ENCODE measurements at places on chromosomes 2 and 18.

DNA sequence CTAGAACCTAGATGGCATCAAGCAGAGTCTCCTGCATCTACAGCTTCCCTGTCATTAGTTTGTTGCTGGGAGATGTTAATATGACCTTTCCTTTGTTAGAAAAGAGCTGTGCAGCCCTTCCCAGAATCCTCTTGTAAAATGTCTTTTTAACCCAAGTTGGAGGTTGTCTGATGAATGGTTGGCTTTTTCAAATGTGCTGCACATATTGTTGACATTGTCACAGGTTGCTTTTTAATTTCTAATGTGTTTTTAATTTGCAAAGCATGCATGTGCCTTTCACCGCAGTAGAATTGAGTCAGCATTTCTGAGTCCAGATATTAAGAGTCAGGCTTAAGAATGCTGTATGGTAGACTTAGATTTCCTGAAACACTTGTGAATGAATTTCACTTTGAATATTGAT is 120.8 kb downstream of the GREB1L start:
- no peak for DNase-seq
- no peak overlapping the region for H3K27ac ChIP-seq
- no peaks in the 10 kb centered on the region for H3K4me1 ChIP-seq
- H3K27me3 ChIP-seq, result no peaks in the 10 kb centered on the region

- no peak for DNase-seq
- no peak overlapping the region for H3K27ac ChIP-seq
- no peak overlapping the region for H3K4me3 ChIP-seq
- H3K4me1 ChIP-seq, result no peaks in the 10 kb centered on the region
Observed at GRCh38 chr2:229443546-229444268, 172.6 kb upstream of the PID1 start.

GRCh38 chr2:222754324-222754930 is 83.0 kb downstream of the MOGAT1 start:
- H3K27ac ChIP-seq, result no peak overlapping the region
- peaks cover 2% of the 10 kb centered on the region for H3K4me1 ChIP-seq
- H3K27me3 ChIP-seq, result no peaks in the 10 kb centered on the region
- no peaks in the 10 kb centered on the region for H3K36me3 ChIP-seq

DNA sequence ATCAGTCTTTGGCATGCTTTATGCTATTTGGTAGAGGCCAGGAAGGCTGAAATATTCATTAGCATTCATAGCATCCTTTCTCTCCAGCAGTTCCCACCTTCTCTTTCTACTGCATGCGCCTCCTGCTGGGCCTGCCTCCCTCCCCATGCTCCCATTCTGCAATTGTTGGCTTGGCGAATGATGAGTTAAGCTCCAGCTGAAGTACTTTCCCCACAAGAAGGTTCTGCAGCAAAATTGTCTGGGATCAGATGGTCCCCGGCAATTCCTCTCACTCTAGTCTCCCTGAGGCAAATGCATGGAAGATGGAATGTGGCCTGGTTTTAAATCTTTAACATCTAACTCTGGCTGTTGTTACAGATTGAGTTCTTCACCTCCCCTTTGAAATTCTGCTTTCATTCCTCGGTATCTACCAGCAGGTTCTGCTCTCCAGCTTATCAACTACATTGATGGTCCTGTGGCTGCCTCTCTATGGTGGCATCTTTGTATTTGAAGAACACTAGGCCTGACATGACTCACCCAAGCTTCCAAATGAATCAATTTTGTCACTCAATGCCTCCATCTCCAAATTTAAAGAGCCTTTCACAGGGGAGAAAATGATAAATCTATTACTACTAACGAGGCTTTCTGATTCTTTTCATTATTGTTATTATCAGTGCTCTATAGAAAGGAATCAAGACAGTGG is 55.9 kb downstream of the KCTD18 start:
- no peak overlapping the region for H3K27ac ChIP-seq
- DNase-seq, result peak; percentile 64
- H3K4me1 ChIP-seq, result peaks cover 10% of the 10 kb centered on the region
- no peaks in the 10 kb centered on the region for H3K27me3 ChIP-seq
- no peak overlapping the region for H3K4me3 ChIP-seq
- peaks cover 8% of the 10 kb centered on the region for H3K36me3 ChIP-seq

DNA sequence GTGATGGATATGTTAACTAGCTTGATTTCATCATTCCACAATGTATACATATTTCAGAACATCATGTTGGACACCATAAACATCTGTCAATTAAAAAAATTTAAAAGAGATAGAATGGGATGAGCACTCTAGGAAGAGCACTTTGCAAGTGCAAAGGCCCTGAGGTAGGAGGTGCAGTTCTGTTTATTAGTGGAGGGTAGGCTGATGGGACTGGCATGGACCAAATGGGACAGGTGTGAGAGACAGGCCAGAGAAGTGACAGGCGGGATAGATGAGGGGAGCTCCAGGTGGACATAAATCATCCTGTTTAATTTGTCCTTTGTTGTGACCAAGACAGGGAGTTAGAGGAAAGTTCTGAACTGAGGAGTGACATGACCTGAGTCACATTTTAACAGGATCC is 477.9 kb downstream of the TSN start:
- no peaks in the 10 kb centered on the region for H3K4me1 ChIP-seq
- H3K27ac ChIP-seq, result no peak overlapping the region

- no peaks in the 10 kb centered on the region for H3K4me1 ChIP-seq
- H3K27ac ChIP-seq, result no peak overlapping the region
- no peaks in the 10 kb centered on the region for H3K36me3 ChIP-seq
- peak; percentile 11 for DNase-seq
Observed at GRCh38 chr2:41187376-41188122, 735.7 kb upstream of the SLC8A1 start.

- H3K4me3 ChIP-seq, result no peak overlapping the region
- no peaks in the 10 kb centered on the region for H3K36me3 ChIP-seq
- no peaks in the 10 kb centered on the region for H3K27me3 ChIP-seq
Observed at GRCh38 chr18:39761273-39761672, 2193.8 kb upstream of the PIK3C3 start.

DNA sequence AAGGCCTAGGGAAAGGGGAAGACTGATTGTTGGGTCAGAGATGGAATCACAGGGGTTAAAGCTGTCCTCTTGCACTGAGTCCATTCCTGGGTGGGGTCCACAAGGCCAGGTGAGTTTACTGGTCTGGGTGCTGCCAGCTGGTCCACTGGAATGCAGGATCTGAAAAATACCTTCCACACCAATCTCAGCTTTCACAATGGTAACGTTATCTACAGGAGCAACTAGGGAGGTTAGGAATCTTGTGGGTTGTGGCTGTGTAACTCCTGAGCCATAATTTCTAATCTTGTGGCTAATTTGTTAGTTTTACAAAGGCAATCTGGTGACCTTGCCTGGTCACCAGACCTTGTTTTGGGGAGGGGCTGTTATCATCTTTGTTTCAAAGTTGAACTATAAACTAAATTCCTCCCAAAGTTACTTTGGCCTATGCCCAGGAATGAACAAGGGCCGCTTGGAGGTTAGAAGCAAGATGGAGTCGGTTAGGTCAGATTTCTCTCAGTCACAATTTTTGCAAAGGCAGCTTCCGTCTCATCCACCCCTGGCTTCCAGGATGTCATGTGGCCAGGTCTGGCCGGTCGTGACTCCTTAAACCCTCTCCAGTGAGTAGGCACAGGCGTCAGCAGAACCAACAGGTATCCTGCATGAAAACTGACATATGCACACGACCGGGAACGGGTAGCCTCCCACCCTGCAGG is 123.3 kb upstream of the SH3BP4 start:
- DNase-seq, result no peak
- no peaks in the 10 kb centered on the region for H3K36me3 ChIP-seq
- H3K27ac ChIP-seq, result no peak overlapping the region
- H3K4me3 ChIP-seq, result no peak overlapping the region
- no peaks in the 10 kb centered on the region for H3K4me1 ChIP-seq

DNA sequence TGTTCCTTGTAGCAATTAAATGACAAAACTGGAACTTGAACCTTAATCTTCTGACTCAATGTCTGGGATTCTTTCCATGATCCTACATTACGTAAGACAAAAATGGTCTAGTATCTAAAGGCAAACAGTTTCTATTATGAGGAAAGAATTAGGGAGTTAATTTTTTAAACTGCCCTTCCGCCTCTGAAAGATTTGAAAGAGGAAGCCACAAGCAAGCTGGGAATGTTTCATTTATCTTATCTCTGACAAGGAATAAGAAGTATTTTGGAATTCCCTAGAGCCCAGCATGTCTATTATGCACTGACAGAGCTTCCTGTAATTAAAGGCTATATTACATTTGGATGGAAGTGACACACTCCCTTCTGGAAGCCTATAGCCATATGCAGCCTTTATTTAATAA is 558.8 kb upstream of the CDH2 start:
- no peaks in the 10 kb centered on the region for H3K27me3 ChIP-seq
- peak; percentile 46 for DNase-seq
- no peaks in the 10 kb centered on the region for H3K4me1 ChIP-seq
- no peak overlapping the region for H3K27ac ChIP-seq

DNA sequence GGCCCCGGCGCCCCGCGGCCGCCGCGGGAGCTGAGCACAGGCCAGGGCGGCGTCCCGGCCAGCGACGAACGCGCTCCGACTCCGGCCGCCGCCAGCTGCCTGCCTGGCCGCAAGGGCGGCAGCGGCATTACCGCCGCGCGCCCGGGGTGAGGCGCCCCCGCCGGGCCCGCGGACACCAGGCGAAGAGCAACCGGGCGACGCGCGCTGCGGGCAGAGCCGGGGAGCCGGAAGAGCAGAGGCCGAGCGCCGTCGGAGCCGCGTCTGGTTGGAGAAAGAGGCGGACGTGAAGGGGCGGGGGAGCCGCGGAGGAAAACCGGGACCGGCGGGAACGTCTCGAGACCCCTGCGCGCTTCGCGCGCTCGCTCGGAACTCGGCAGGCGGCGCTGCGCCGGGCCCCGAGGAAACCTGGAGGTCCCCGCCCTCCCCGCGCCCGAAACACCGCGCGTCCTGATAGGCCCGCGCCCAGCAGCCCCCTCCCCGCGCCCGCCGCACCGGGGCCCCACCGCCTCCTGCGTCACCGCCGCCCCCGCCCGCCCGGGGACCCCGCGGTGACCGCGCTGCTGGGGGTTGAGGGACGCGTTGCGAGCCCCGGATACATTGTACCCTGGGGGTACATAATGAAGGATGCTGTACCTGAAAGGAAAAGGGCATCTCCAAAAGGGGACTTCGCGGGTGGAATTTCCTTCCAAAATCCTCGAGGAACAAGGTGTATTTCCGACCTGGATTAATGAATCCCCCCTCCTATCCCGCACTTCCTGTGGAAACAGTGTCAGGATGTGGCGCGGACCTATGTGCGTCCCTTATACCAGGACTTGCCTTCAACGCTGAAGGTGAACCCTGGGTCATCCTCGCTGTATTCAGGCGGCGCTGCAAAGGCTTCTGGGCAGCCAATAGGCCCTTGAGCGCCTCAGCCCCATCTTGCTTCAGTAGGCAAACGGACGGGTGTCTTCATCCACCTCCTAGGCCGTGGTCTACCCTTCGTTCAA is 1.0 kb upstream of the B4GALT6 start:
- peak overlapping the region; percentile 57 for H3K4me3 ChIP-seq
- peaks cover 8% of the 10 kb centered on the region for H3K4me1 ChIP-seq
- H3K27me3 ChIP-seq, result no peaks in the 10 kb centered on the region
- peak overlapping the region; percentile 98 for H3K27ac ChIP-seq
- DNase-seq, result peak; percentile 85

DNA sequence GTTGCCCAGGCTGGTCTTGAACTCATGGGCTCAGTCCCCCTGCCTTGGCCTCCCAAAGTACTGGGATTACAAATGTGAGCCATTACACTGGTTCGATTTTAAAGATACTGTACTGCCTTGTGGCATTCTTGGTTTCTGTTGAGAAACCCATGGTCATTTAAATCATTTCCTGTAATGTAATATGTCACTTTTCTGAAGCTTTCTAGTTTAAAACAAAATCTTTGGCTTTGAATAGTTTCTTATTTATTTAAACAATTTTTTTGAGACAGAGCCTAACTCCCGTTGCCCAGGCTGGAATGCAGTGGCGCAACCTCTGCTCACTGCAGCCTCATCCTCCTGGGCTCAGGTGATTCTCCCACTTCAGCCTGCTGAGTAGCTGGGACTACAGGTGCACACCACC is 8.9 kb downstream of the ZNF512 start:
- no peak for DNase-seq
- H3K36me3 ChIP-seq, result no peaks in the 10 kb centered on the region
- no peaks in the 10 kb centered on the region for H3K27me3 ChIP-seq
- no peak overlapping the region for H3K4me3 ChIP-seq
- H3K27ac ChIP-seq, result no peak overlapping the region

GRCh38 chr2:136051725-136052048 is 66.3 kb upstream of the DARS1 start:
- H3K4me1 ChIP-seq, result no peaks in the 10 kb centered on the region
- no peaks in the 10 kb centered on the region for H3K27me3 ChIP-seq
- no peak overlapping the region for H3K27ac ChIP-seq
- no peak for DNase-seq
- H3K36me3 ChIP-seq, result no peaks in the 10 kb centered on the region
- no peak overlapping the region for H3K4me3 ChIP-seq

DNA sequence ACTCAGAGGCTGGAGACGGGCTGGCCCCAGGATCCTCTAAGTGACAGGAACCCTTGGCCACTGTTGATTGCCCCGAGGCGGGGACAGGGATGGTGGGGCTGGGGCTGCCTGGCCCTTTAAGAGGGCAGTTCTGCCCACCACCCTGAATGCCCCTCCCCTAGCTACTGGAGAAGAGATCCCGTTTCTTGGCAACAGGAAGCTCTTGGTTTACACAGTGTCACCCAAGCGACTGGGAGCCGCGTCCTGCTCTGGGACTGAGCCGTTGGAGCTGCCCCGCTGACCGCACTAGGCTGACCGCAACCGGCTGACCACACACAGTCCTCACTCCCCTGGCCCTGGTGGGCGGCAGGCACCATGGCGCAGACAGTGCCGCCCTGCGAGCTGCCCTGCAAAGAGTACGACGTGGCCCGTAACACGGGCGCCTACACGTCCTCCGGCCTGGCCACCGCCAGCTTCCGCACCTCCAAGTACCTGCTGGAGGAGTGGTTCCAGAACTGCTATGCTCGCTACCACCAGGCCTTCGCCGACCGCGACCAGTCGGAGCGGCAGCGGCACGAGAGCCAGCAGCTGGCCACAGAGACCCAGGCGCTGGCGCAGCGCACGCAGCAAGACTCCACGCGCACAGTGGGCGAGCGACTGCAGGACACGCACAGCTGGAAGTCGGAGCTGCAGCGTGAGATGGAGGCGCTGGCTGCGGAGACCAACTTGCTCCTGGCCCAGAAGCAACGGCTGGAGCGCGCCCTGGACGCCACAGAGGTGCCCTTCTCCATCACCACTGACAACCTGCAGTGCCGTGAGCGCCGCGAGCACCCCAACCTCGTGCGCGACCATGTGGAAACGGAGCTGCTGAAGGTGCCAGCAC is at the start of gene TEKT4:
Gene TEKT4, plus strand, starts transcription at position 205 of the 862 bp plus-strand sequence. Its CDS starts 150 bp downstream, at position 355.
- H3K36me3 ChIP-seq, result no peaks in the 10 kb centered on the region
- H3K27me3 ChIP-seq, result no peaks in the 10 kb centered on the region
- DNase-seq, result peak; percentile 66
- H3K4me1 ChIP-seq, result no peaks in the 10 kb centered on the region
- H3K4me3 ChIP-seq, result no peak within 1 kb of the TSS
- H3K27ac ChIP-seq, result no peak within 1 kb of the TSS
